Cardiac fibroblast (primary cell): ENCODE measurements at places on chromosomes 2 and 18.

- DNase-seq, result peak; percentile 72
Observed at GRCh38 chr2:187138265-187138664, 289.3 kb upstream of the ZSWIM2 start.

DNA sequence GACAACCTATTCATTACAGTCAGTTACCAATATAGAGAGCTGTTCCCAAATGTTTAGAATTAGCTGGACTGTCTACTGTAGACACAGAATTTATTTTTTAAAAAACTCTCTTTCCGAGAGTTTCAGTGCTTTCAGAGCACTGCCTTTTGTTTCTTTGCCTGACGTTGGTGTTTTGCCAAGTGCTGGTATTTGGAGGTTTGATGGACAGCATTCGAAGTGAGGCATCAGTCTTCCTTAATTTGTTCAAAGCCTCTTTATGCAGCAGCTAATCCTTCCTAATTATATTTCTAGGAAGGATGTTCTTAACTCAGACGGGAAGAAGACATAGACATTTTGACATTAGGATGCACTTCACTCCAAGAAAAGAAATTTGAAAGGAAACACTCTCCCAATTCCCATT lies 83.2 kb downstream of the LTBP1 start:
- no peak for DNase-seq

- DNase-seq, result no peak
Observed at GRCh38 chr2:238380336-238380735, 46.4 kb upstream of the ASB1 start.

DNA sequence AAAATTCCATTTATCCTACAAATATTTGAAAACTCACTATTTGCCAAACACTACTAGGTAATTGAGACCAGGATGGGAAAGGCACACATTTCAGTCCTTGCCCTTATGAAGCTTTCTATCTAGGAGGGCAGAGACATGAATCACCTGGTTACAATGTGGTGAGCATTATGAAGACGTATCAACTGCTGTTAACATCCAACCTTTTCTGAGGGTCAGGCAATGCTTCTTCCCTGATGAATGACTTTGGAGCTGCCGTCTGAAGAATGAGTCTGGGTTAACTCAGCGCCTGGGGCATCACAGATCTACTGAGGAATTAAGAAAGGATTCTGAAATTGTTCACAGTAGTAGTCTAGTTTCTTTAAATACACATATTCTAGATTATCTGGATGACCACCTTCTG lies 62.1 kb upstream of the NOSTRIN start:
- no peak for DNase-seq

GRCh38 chr2:9467687-9468086 lies 6.7 kb upstream of the IAH1 start:
- DNase-seq, result no peak

DNA sequence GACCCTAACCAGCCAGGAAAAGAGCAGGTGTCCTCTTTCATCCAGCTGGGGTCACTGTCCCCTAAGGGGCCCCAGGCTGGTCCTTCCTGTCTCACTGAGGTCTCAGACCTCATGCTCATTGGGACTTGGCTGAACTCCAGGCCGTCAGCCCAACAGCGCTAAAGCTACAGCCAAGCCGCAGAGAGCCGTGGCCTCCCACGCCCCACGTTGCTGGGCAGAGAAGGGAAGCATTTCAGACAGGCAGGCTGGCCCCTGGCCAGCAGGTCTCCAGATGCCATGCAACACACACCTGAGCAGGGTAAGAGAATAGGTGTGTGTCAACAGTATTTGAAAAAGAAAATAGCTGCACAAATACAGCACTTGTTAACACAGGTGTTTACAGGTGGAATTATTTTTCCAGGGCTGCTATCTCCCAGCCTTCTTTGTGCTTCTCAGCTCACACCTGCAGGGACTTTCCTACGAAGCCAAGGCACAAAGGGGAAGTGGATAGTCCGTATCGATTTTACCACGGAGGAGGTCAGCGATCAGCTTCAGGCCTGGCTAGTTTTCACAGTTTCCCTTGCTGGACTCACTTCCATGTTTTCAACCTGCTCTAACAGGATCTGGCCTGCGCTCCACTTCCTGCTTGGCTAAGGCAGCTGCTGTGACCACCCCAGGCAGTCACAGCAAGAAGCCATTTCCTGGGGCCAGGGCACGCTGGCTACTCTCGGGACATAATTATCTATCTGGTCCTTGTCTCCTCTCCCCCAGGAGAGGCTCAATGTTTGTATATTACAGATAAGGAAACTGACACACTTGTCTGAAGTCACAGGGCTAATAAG lies 156.1 kb upstream of the ID2 start:
- DNase-seq, result peak; percentile 10
